Kidney (tissue), 22 donors: ENCODE measurements at places on chromosomes 7 and 10. TPM values are rescaled to one million over a fixed set of nuclear protein-coding genes. Genes with fewer than 3 reads are reported as not detected.
A peak's percentile ranks its signal among the peaks of the same experiment; 100 is the strongest.

The PSTK gene
- 4.7 TPM for polyA plus RNA-seq

The VAX1 gene
- not detected for polyA plus RNA-seq

The WAC gene
- 33.4 TPM for polyA plus RNA-seq

The LRMDA gene
- polyA plus RNA-seq = 48.6 TPM

The ASAH2B gene
- polyA plus RNA-seq = 3.6 TPM

The GNGT1 gene
- not detected for polyA plus RNA-seq

The CAMK2G gene
- 21.0 TPM for polyA plus RNA-seq

The SPDYE6 gene
- polyA plus RNA-seq = not detected

DNA sequence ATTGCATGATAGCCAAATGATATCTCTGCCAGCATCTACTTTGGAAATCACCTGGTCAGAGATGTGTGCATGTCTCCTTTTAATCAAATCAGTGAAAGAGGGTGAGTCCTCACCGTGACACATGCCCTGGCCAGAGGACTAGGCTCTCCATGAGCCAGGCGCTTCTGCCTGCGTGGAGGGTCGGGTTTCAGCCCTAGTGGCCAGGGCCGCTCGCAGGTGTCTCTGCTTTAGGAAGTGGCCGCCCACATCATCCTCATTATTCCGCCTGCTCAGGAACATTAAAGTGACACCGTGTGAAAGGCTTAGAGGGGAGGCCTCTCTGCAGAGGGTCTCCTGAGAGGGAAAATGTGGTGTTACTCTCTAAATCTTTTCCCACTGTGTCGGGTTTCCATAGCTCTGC, 173.6 kb upstream of the PRKCQ start:
- H3K36me3 ChIP-seq = no peaks in the 10 kb centered on the region
- no peaks in the 10 kb centered on the region for H3K27me3 ChIP-seq
- H3K27ac ChIP-seq = no peak overlapping the region
- no peak overlapping the region for H3K4me3 ChIP-seq
- H3K4me1 ChIP-seq = no peaks in the 10 kb centered on the region

DNA sequence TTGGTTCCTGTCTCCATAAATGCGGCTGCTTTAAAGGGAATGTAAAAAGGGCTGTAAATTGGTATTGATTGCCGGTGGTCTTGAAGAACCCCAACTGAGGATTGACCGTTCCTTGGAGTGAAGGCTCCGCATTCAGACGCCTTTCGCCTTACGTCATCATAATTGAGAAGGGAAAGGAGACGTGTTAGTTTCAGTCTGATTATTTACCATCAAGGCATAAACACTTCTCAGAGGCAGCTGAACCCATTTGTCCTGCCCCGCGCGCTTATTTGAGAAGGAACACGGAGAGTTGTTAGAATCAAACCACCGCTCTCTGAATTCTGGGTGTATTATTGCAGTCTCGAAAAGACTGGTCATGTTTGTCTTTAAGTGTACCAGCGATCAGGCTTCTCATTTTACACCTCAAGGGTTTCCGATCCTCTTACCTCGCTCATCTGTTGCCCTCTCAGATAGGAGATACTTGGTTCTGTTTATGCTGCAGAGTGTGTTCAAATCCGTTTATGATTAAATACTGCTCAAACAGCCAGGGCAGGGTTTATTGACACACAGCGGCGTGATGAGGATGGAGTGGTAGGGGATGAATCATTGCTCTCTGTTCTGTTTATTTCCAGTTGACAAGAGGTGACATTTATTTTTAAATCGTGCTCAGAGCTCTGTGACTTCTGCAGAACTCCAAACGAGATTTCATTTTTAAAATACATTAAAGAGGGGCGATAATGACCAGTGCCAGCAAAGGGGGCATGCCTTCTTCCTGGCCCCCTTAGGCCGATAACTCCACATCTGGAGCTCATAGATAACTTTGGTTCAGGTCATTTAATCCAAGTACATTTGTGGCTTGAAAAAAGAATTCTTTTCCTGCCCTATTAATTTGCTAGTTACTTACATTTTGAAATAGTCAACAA, 30.4 kb downstream of the FOXK1 start:
- no peaks in the 10 kb centered on the region for H3K4me1 ChIP-seq
- H3K36me3 ChIP-seq = peaks cover 3% of the 10 kb centered on the region
- no peaks in the 10 kb centered on the region for H3K27me3 ChIP-seq
- no peak overlapping the region for H3K27ac ChIP-seq

GRCh38 chr10:28280652-28281051, 22.2 kb downstream of the MPP7 start:
- H3K27ac ChIP-seq = no peak overlapping the region
- H3K36me3 ChIP-seq = no peaks in the 10 kb centered on the region
- no peak for DNase-seq
- peaks cover 2% of the 10 kb centered on the region for H3K4me1 ChIP-seq
- no peak overlapping the region for H3K4me3 ChIP-seq
- H3K27me3 ChIP-seq = no peaks in the 10 kb centered on the region

GRCh38 chr7:46153583-46153950, 232.5 kb upstream of the IGFBP3 start:
- H3K36me3 ChIP-seq = no peaks in the 10 kb centered on the region
- no peaks in the 10 kb centered on the region for H3K27me3 ChIP-seq
- H3K27ac ChIP-seq = no peak overlapping the region
- H3K4me1 ChIP-seq = peaks cover 8% of the 10 kb centered on the region

DNA sequence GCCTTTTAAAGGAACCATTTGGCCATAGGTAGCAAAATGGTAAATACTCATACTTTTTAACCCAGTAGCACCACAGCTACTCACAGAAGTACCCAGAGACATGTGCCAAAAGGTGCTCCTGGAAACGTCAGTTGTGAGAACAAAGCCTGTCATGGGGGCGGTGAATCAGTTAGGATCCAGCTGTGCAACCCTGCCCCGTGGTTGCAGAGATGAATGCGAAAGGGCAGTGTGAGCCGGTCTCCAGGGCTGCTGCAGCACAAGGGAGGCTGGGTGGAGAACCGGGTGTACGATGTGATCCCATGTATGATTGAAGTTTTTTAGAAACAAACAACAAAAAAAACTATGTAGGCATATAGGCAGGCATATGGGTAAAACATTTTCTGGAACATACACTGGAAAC, 1.3 kb upstream of the LRRC18 start:
- no peaks in the 10 kb centered on the region for H3K4me1 ChIP-seq
- no peak for DNase-seq
- H3K27ac ChIP-seq = no peak overlapping the region
- no peak overlapping the region for H3K4me3 ChIP-seq
- no peaks in the 10 kb centered on the region for H3K27me3 ChIP-seq

GRCh38 chr7:128909625-128910568, 612 bp downstream of the KCP start:
- no peaks in the 10 kb centered on the region for H3K27me3 ChIP-seq
- DNase-seq = peak; percentile 93
- H3K4me1 ChIP-seq = no peaks in the 10 kb centered on the region
- H3K27ac ChIP-seq = peak overlapping the region; percentile 85
- no peaks in the 10 kb centered on the region for H3K36me3 ChIP-seq

GRCh38 chr7:128259131-128260061, 18.3 kb downstream of the LEP start:
- no peaks in the 10 kb centered on the region for H3K4me1 ChIP-seq
- H3K27me3 ChIP-seq = no peaks in the 10 kb centered on the region
- H3K4me3 ChIP-seq = no peak overlapping the region
- DNase-seq = peak; percentile 47

- no peaks in the 10 kb centered on the region for H3K4me1 ChIP-seq
- peaks cover 21% of the 10 kb centered on the region for H3K27me3 ChIP-seq
- DNase-seq = peak; percentile 53
- no peak overlapping the region for H3K4me3 ChIP-seq
- no peaks in the 10 kb centered on the region for H3K36me3 ChIP-seq
- H3K27ac ChIP-seq = no peak overlapping the region
These were observed 74.5 kb upstream of the LEP start for GRCh38 chr7:128166603-128167041.

DNA sequence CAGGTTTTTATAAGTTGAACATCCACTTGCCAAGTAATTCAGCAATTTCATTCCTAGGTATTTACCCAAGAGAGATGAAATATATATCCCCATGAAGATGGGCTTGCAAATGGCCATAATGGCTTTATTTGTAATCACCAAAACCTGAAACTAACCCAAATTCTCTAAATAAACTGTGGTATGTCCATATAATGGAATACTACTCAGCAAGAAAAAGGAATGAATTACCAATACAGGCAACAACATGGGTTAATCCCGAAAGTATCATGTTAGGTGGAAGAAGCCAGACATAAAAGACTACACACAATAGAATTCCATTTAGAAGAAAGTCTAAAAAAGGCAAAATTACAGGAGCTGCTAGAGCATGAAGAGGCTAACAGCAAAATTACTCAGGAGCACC, 101.4 kb upstream of the PPP2R2D start:
- H3K27me3 ChIP-seq = no peaks in the 10 kb centered on the region
- H3K27ac ChIP-seq = no peak overlapping the region
- DNase-seq = no peak
- no peaks in the 10 kb centered on the region for H3K36me3 ChIP-seq

GRCh38 chr7:142894985-142895593, 9.5 kb upstream of the TRPV6 start:
- H3K27ac ChIP-seq = no peak overlapping the region
- DNase-seq = no peak
- no peak overlapping the region for H3K4me3 ChIP-seq
- H3K27me3 ChIP-seq = no peaks in the 10 kb centered on the region

GRCh38 chr7:70113536-70113935, 515.3 kb downstream of the AUTS2 start:
- H3K36me3 ChIP-seq = no peaks in the 10 kb centered on the region
- DNase-seq = no peak
- H3K4me3 ChIP-seq = no peak overlapping the region
- H3K27ac ChIP-seq = no peak overlapping the region

- H3K4me1 ChIP-seq = no peaks in the 10 kb centered on the region
- H3K27me3 ChIP-seq = no peaks in the 10 kb centered on the region
- no peak overlapping the region for H3K4me3 ChIP-seq
- H3K36me3 ChIP-seq = no peaks in the 10 kb centered on the region
- DNase-seq = no peak
- H3K27ac ChIP-seq = no peak overlapping the region
These were observed 65.2 kb downstream of the ABRAXAS2 start for GRCh38 chr10:124866812-124867211.

DNA sequence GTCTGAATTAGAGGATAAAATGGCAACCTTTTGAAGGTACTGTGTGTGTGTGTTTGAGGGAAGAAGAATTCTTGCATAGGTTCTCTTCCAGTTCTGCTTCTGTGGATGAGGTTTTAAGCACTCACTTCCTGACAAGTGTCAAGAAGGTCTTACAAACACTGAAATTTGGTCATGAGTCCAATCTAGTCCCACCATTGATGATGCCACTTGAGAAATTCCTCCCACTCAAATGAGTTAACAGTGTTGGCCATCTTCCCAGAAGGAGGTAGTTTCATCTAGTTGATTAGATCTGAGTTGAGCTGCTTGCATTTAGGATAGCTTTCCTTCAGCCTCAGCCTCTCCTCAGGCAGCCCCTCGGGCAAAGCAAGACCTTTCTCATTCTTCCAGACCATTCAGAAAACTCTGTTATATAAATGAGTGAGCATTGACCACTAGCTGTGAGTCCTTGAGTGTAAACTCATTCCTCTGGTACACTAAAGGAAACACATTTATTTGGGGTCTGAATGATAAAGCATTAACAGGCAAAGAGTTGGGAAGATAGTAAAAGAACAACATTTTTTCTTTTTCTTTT, 189.5 kb downstream of the TRIL start:
- no peak overlapping the region for H3K4me3 ChIP-seq
- no peaks in the 10 kb centered on the region for H3K4me1 ChIP-seq
- H3K27ac ChIP-seq = no peak overlapping the region
- no peak for DNase-seq
- H3K27me3 ChIP-seq = no peaks in the 10 kb centered on the region
- H3K36me3 ChIP-seq = no peaks in the 10 kb centered on the region

DNA sequence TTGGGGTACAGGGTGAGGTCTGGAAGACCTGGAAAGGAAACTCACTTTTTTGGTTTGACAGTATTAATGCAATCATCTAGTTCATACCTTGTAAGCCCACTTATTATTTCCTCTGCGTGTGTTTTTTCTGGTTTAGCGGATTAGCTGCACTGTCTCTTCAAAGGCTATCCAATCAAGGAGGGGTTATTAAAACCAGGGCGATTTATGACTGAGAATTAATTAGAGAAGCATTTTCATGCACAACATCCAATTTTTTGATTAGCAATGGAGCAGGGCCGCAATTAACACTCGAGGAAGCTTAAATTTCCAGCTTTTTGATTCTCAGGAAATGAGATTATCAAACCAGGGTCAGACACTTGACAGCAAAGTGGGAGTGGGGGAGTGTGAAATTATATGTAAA, 248.9 kb downstream of the EXOC4 start:
- no peak overlapping the region for H3K4me3 ChIP-seq
- H3K27me3 ChIP-seq = no peaks in the 10 kb centered on the region
- H3K4me1 ChIP-seq = no peaks in the 10 kb centered on the region
- no peaks in the 10 kb centered on the region for H3K36me3 ChIP-seq
- no peak overlapping the region for H3K27ac ChIP-seq
- DNase-seq = no peak

- H3K4me1 ChIP-seq = no peaks in the 10 kb centered on the region
- H3K36me3 ChIP-seq = no peaks in the 10 kb centered on the region
- no peak overlapping the region for H3K4me3 ChIP-seq
These were observed 107.5 kb downstream of the ITGB8 start for GRCh38 chr7:20438248-20438647.

DNA sequence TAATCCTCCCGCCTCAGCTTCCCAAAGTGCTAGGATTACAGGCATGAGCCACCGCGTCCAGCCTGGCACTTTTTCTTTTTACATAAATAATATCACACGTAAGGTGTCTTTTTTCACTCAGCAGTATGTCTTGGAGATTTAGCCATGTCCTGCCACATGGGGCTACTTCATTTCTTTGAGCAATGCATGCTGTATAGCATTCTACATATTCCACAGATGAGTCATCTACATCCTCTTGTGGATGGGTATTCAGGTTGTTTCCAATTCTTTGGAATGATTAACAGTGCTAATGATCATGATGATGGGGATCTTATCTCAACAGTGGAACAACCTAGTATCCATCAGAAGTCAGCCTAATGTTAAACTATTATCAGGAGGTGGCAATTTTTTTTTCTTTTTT, 50.8 kb downstream of the ZNF503 start:
- no peaks in the 10 kb centered on the region for H3K36me3 ChIP-seq
- H3K4me1 ChIP-seq = no peaks in the 10 kb centered on the region
- no peak overlapping the region for H3K27ac ChIP-seq
- no peak overlapping the region for H3K4me3 ChIP-seq
- H3K27me3 ChIP-seq = no peaks in the 10 kb centered on the region
- DNase-seq = no peak

DNA sequence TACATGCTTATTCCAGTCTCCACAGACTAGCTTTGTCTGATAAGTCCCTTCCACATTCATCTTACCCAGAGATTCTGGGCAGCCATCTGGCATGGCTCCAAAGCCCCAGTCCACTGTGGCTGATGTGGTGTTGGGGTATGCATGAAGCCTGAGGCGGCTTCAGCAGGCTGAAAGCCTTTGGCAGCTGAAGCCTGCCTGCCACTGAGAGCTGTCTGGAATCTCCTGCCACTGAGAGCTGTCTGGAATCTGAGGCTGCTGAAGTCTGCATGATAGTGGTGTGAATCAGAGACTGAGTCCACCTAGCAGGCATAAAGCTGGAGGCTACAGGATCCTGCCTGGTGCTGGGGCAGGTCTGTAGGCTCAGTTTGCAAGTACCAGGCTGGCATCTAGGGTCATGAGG, 87.1 kb downstream of the DYNC1I1 start:
- H3K4me1 ChIP-seq = no peaks in the 10 kb centered on the region
- H3K4me3 ChIP-seq = no peak overlapping the region

- H3K27me3 ChIP-seq = no peaks in the 10 kb centered on the region
- no peaks in the 10 kb centered on the region for H3K36me3 ChIP-seq
- H3K4me1 ChIP-seq = no peaks in the 10 kb centered on the region
- H3K4me3 ChIP-seq = no peak overlapping the region
- no peak overlapping the region for H3K27ac ChIP-seq
These were observed 403.7 kb upstream of the ZMIZ1 start for GRCh38 chr10:78664929-78665553.

- no peaks in the 10 kb centered on the region for H3K36me3 ChIP-seq
- no peak overlapping the region for H3K4me3 ChIP-seq
- no peaks in the 10 kb centered on the region for H3K4me1 ChIP-seq
- no peak for DNase-seq
- H3K27ac ChIP-seq = no peak overlapping the region
These were observed 551.7 kb downstream of the HTR7 start for GRCh38 chr10:90306187-90306586.
